ENCODE measurements at places on chromosomes 1 and 21.
A peak's percentile ranks its signal among the peaks of the same experiment; 100 is the strongest.

GRCh38 chr1:215292932-215293331 lies 210.4 kb downstream of the KCNK2 start:
- DNase-seq: peak; percentile 16

GRCh38 chr1:115123116-115123515 lies 33.8 kb upstream of the TSPAN2 start:
- no peak for DNase-seq

- no peak for DNase-seq
Measured at GRCh38 chr1:105874621-105875020, 1181.9 kb upstream of the PRMT6 start.

DNA sequence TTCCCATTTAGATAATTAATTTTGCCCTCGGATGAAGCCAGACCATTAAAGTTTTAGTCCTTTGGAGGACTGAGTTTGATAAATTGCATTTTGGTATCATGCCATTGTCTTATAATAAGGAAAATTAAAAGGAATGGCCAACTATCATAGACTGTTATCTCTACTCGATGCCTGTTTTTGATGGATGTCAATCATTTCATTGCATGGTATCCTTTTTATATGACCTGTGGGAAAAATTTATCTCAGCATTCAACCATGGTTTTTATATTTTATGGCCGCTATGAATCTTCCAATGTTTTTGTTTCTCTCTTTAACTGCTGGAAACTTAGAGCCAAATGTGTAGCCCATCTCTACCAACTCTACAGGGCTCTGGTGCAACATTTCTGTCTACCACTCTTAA lies 9.9 kb upstream of the CCT8 start:
- no peak for DNase-seq

- DNase-seq: no peak
Measured at GRCh38 chr1:210723646-210724045, 394.9 kb downstream of the HHAT start.

GRCh38 chr1:228136901-228137300 lies 3.2 kb upstream of the GUK1 start:
- no peak for DNase-seq

DNA sequence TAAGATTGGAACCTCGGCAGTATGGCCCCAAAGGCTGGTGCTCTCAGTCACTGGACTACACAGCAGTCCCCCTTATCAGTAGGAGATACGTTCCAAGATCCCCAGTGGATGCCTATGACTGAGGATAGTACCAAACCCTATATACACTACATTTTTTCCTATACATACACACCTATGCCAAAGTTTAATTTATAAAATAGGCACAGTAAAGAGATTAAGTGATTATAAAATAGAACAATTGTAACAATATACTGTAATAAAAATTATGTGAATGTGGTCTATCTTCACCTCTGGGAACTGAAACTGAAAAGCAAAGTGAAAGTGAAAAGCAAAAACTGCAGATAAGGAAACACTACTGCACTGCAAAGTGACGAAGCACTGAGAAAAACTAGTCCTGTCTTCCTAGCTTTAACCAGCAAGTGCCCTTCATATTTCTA lies 96.8 kb downstream of the INTS7 start:
- no peak for DNase-seq

- DNase-seq: no peak
Measured at GRCh38 chr21:19490481-19490880, 1086.9 kb upstream of the TMPRSS15 start.

DNA sequence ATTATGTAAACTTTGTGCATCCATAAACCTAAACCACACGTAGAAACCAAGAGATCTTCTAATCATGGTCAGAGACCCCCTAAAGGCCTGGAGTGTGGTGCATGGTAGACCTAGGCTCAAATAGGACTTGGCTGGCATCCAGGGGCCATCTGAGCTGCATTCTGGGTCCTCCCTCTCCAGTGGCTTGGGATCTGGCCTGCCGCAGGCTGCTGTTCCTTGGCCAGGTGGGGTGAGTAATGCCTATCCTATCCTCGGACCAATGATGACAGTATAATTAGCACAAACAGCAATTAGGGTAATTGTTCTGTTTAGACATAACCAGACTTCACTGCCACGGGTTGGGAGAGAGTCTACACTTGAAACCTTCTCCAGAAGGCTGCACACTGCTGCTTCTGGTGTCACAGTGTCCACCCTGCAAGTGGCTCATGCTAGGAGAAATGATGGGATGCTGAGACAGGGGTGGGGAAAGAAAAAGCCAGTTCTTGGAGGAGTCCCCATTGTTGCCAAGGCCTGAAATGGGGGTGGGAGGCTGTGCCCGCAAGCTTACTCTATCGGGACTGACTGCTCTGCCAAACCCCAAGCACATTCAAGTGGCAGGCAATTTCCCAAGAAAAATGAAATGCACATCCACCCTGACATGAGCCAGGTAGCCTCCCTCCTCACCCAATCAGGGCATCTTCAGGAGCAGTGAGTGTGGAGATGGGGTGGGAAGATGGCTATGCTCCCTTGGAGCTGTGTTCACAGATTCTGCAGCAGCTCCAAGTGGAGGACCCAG lies 12.5 kb upstream of the PKP1 start:
- no peak for DNase-seq

GRCh38 chr1:222464841-222465210 lies 83.1 kb downstream of the HHIPL2 start:
- DNase-seq: peak; percentile 78

DNA sequence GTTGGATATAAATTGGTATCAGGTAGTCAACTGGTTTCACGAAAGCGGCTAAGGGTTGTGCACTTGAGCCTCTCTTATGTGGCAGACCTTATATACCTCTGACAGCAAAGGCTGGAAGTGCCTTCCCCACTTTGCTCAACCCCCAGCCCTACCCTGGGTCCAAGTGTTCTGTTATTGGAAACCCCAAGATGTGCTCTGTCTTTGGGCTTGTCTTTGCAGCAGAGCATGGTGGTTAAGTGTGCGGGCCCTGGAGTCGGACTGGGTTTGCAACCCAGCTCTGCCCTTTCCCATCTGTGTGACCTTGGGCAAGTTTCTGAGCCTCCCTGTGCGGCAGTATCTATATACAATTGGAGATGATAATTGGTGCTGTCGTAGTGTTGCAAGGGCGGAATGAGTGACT lies 11.2 kb upstream of the IL10 start:
- DNase-seq: no peak

- DNase-seq: peak; percentile 5
Measured at GRCh38 chr21:30014886-30015285, 75.1 kb upstream of the GRIK1 start.
